ENCODE measurements at places on chromosomes 12 and 14.

DNA sequence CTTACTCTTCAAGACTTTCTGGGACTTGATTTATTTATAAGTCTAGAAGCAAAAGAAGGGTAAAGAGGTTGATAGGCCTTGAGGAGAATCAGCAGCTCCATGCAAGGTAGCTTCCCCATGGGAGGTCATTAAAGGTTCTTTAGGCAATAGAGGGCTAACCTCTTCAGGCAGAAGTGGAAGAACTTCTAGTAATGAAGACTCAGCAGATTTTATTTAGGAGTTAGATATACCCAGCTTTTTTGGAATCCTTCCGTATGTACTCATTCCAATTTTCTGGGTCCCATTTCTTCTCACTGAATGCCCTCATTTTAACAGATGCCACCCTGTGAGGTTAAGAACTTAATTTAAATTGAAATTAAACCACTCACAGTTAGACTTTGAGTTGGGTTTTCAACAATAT, 565.6 kb downstream of the LRFN5 start:
- no peak for ATAC-seq

DNA sequence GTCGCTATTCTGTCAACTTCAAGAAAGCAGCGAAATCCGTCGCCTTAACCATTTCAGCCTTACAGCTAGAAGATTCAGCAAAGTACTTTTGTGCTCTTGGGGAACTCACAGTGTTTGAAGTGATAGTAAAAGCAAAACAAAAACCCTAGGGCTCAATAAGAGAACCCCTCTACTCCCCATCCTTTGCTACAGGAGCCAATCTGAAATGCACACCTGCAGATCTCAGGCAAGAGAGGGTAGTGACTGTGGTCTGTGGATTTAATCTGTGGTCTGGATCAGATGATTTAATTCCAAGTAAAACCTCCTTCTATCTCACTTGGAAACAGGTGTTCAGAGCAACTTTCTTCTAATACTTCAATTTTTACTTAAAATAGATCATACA, 422.9 kb upstream of the OR4E1 start:
- no peak for ATAC-seq

DNA sequence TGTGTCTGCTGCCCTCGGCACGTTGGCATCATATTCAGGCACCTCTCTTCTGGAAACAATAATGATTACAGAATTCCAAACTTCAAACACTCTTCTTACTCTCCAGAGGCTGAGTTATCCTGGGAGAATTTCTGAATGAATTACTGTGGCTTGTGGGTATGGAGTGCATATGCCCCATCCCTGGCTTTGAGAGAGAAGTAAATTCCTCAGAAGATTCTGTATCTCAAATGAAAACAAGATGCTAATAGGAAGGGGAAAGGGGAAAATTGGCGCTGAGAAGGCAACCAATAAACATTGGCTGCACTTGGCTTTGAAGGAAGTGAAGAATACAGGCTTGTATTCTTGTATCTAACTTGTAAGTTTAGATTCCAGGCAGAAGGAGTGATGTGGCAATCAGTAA, 132.0 kb upstream of the NOVA1 start:
- no peak for ATAC-seq

DNA sequence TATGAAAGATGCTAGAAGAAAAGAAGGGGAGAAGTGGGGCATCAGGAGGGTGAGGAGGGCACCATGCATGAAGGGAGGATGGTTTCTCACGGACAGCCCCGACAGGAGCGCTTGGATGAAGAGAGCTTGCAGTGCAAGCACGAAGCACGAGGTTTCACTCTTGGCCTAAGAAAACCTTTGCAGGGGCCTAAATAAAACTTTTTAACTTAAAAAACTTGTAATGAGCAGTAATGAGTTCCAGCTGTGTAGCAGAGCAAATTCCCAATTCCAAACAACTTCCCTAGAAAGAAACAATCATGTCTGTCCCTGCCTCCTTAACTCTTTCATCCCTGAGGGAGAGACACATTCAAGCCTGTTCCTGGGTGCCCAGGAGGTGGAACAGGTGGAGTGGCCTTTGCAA, 119.5 kb downstream of the PAH start:
- ATAC-seq: no peak

DNA sequence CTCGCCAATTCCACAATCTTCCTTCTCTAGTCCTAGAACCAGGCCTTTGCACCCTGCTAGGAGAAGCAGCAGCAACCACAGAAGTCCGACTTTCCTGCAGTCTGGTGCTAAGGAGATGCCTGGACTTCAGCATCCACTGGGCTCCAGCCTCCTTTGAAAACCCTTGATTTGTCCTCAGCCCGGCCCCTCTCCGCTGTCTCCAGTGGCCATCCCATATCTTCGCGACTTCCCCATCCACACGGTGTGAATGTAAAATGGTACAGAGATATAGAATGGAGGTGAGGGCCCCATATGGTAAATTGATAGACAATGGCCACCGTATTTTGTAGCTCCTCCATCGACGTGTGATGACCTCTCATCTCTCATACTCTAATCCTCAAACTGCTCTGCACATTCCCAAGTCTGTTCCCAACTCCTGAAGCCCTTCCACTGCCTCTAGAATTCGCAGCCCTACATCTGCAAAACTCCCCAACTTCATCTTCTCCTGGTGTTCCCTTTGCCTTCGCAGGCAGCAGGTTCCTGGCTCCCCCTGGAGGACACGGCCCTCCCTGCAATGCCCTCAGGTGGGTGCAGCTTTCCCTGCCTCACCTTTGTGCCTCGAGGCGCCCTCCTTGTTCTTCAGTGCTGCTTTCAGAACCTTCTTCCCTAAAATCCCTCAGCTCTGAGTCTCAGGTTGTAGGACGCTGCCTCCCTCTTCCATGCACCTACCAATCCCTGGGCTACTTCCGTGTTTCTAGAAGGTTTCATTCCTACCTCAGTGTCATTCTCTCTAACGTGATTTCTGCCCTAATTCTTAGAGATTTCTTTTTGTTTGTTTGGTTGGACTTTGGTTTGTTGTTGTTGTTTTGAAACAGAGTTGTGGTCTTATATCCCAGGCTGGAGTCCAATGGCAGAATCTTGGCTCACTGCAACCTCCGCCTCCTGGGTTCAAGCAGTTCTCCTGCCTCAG, 36.7 kb downstream of the TMBIM6 start:
- no peak for ATAC-seq

All from gastroesophageal sphincter (tissue), 4 donors.